Effector memory CD4-positive, alpha-beta T cell (primary cell): ENCODE measurements at places on chromosomes 12 and 14.

DNA sequence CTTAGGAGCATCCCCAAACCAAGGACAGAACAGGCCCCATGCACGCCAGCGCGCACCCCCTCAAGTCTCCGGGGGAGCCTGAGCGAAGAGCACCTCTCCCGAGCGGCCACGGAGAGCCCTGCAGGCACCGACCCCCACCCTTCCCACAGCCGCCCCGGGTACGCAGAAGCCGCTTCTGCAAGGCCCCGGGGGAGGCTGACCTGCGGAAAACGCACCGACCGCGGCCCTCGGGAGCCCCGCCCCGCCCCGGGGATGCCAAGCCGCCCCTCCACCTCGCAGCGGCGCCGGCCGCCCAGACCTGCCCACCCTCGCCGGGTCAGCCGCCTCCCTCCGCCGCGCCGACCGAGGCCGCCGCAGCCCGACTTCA is 385 bp downstream of the CAPRIN2 start:
- H3K36me3 ChIP-seq = no peaks in the 10 kb centered on the region
- no peaks in the 10 kb centered on the region for H3K27me3 ChIP-seq
- H3K27ac ChIP-seq = peak overlapping the region; percentile 52
- H3K4me1 ChIP-seq = peaks cover 14% of the 10 kb centered on the region

- H3K27ac ChIP-seq = no peak overlapping the region
- DNase-seq = no peak
- no peak overlapping the region for H3K4me3 ChIP-seq
- no peaks in the 10 kb centered on the region for H3K36me3 ChIP-seq
Measured at GRCh38 chr12:28887461-28887990, 261.6 kb upstream of the FAR2 start.

- no peak overlapping the region for H3K4me3 ChIP-seq
- H3K36me3 ChIP-seq = no peaks in the 10 kb centered on the region
- no peaks in the 10 kb centered on the region for H3K27me3 ChIP-seq
- no peak for DNase-seq
Measured at GRCh38 chr14:95575840-95576473, 41.1 kb downstream of the GLRX5 start.

- DNase-seq = no peak
- no peaks in the 10 kb centered on the region for H3K36me3 ChIP-seq
- no peaks in the 10 kb centered on the region for H3K27me3 ChIP-seq
Measured at GRCh38 chr12:1216560-1216959, 225.5 kb downstream of the ERC1 start.

DNA sequence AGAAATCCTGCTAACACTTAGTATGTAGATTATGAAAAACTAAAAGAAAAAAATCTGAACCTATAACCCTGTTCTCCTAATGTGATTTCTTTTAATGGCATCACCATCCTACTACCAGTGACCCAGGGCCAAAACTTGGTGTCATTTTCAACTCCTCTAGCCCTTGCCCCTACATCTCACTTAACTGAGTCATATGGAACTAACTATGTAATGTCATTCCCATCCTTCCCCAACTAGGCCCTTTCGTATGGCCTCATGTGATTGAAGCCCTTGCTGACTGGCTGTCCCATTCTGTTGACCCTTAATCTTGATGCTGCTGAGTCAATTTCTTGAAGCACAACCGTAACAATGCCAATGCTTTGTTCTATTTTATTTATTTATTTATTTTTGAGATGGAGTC is 7.6 kb downstream of the DMAC2L start:
- H3K27me3 ChIP-seq = no peaks in the 10 kb centered on the region
- H3K4me3 ChIP-seq = no peak overlapping the region
- H3K27ac ChIP-seq = no peak overlapping the region

DNA sequence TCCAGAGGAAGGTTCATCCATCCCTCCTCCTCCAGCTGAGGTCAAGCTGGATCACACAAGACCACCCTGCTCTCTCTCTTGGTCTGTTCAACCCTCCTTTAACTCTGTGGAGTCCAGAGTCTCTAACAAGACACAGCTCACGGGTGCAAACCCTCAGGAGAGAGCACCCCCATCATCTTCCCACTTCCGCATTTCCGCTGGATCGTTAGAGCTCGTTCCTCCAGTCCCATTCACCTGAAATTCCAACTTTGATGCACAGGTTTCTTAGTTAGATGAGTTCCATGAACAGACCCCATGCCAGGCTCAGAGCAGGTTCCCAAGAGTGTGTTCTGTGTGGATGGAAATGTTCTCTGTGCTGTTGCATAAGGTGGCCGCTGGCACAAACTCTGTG is 44.5 kb upstream of the P2RX7 start:
- H3K4me1 ChIP-seq = peaks cover 7% of the 10 kb centered on the region
- DNase-seq = no peak
- H3K36me3 ChIP-seq = no peaks in the 10 kb centered on the region
- H3K27ac ChIP-seq = no peak overlapping the region

- no peak for DNase-seq
- no peak overlapping the region for H3K27ac ChIP-seq
- H3K36me3 ChIP-seq = no peaks in the 10 kb centered on the region
- peaks cover 3% of the 10 kb centered on the region for H3K4me1 ChIP-seq
- H3K4me3 ChIP-seq = no peak overlapping the region
Measured at GRCh38 chr12:96106137-96106536, 70.8 kb upstream of the LTA4H start.
